ENCODE measurements at places on chromosomes 7 and 10.

DNA sequence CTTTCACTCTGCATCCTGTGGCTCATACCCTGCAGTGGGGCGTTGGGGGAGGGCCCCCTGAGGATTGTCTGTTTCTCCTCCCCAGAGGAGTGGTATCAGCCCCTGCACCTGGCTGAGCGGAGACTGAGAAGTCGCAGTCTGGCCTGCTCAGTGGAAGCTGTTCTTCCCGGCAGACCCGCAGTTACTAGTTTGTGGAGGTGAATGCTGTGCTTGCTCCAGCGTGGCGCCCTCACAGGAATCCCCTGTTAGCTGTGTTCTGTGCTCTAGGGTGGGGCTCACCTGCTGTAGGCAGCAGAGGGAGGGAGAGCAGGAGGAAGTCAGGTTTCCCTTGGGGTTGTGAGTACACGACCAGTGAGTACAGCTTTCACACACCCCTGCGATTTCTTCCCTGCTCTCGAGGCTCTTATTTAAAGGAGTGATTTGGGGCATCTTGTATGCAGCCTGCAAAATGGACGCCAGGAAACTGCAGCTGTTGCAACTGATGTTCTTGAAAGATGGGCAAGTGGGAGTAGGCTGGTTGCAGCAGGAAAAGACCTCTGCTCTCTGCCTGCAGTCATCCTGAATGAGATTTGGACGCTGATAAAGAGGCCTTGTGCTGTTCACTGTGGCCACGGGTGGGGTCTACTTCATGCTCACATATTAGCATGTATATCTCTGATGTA lies 66.4 kb downstream of the HK1 start:
- DNase-seq = no peak

GRCh38 chr7:157211690-157212089 lies 73.0 kb downstream of the UBE3C start:
- DNase-seq = no peak

DNA sequence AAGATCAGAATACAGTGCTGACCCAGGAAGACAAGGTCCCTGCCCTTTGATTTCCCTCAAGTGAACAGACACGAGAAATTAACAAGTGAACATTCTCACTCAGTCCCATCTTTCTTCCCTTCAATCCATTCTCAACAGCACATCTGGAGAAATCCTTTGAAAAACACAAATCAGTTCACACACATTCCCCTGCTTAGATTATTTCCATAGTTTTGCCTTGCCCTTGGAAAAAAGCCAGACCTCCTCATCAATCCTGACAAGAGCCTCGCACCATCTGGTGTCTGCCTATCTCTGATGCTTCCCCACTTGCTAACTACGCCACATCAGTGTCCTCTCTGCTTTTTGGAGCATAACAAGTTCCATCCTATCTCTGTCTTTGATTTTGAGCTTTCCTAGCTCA lies 94.4 kb upstream of the KIAA1217 start:
- no peak for DNase-seq

DNA sequence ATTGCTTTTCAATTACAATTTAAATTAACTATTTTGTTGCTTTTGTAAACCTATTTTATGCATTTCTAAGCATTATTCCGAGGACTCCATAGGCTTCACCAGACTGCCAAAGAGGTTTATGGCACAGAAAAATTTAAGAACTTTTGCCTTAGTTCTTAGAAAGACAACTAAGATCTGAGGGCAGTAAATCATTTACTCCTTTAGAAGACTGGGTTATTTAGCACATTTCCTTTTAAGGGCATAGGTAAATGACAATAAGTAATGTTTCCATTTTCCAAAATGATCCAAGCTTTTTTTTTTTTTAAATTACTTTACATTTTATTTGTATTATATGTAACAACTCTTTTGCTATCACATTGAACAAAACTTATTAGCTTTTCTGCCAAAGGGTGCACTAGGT lies 15.0 kb upstream of the STEAP4 start:
- DNase-seq = no peak

DNA sequence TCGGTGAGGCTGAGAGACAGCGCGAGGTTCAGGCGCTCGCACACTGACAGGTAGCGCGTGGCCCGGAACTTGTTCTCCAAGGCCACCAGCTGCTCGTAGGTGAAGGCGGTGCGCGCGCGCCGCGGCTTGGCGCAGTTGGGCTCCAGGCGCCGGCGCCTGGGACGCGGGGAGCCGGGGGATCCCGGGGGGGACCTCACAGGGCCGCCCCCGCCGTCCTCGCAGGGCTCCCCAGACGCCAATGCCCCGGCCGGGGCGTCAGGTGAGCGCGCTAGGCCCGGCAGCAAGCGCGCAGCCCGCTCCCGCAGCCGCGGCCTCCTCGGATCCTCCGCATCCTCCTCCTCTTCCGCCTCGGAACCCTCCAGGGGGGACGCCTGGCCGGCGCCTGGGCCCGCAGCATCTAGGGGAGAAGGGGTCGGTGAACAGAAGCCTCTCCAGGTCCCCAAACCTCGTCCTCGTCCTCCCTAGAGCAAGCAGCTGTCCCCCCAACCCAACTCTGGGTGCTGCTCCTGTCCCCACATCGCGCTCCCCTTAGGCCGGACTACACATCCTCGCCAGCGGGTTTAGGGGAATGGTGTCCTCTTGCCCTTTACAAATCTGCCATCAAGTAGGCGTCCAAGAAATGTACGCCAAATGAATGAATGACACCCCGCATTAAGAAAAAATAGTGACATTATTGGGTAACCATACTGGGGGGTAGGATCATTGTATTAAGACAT lies 1.9 kb downstream of the NKX1-2 start:
- no peak for DNase-seq

DNA sequence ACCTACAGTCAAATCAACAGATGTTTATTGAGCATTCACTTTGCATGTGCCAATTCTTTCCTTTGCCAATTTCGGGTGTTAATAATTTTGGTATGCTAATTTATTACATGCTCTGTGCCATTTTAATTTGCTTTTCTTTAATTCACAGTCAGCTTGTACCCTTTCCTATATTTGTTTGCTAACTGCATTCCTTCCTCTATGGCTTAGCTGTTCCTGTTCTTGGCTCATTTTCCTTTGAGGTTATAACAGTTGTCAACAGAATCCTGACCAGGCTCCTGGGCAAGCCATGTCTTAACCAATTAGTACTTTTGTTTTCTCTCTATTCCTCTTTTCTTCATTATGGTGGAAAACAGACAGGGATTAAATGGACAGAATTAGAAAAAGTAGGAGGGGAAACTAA lies 73.6 kb upstream of the RPA3 start:
- no peak for DNase-seq

GRCh38 chr10:110153396-110153795 lies 54.0 kb upstream of the MXI1 start:
- no peak for DNase-seq

DNA sequence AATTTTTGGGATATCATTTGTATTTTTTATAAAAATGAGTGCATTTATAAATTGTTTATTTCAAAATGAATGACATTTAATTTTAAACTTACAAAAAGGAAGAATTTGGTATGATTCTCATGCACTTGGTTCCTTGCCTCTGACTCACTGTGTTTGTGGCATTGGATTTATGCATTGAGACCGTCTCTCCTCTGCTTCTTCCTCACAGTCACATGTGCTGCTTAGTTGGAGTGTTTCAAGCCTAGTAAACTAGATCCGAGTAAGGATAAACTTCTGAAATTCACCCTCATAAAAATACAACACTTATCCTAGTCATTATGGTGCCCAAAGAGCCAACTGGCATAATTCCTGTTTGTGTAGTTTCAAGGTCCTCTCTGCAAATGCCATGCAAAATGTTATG lies 19.1 kb upstream of the FZD8 start:
- DNase-seq = no peak

- DNase-seq = no peak
Measured at GRCh38 chr10:51300617-51301304, 226.5 kb downstream of the PRKG1 start.

GRCh38 chr10:29239569-29240472 lies 49.0 kb upstream of the LYZL1 start:
- no peak for DNase-seq

GRCh38 chr7:18570890-18571478 lies 75.4 kb downstream of the HDAC9 start:
- DNase-seq = no peak

GRCh38 chr7:131302446-131302845 lies 25.2 kb upstream of the MKLN1 start:
- no peak for DNase-seq

GRCh38 chr7:104980440-104980839 lies 33.6 kb upstream of the KMT2E start:
- DNase-seq = no peak

DNA sequence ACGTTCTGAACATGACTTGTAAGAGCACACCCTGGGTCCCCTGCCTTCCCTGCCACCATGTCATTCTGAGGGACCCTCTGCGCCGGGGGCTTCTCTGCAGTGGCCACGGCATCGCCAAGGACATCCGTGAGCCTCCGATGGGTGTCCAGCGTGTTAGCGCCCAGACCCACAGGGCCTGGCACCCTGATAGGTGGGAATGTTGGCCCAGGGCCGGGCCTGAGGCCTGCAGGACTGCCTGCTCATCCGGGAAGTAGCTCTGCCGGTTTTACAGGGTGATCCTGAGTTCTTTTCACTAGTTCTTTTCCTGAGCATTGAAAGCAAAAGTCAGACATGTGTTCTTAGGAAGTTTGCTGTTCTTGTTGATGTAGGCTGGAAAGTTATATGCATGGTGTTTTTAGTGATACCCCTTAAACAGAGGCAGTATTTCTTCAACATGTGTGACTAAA lies 54.5 kb downstream of the WDR37 start:
- DNase-seq = no peak

- DNase-seq = no peak
Measured at GRCh38 chr7:15086131-15086611, 183.6 kb upstream of the DGKB start.

GRCh38 chr10:52454491-52454890 lies 140.4 kb downstream of the DKK1 start:
- no peak for DNase-seq

- no peak for DNase-seq
Measured at GRCh38 chr7:116726149-116726548, 54.2 kb downstream of the MET start.

- DNase-seq = no peak
Measured at GRCh38 chr10:54194806-54195205, 606.2 kb downstream of the PCDH15 start.

GRCh38 chr10:11036424-11037011 lies 18.8 kb downstream of the CELF2 start:
- DNase-seq = no peak

DNA sequence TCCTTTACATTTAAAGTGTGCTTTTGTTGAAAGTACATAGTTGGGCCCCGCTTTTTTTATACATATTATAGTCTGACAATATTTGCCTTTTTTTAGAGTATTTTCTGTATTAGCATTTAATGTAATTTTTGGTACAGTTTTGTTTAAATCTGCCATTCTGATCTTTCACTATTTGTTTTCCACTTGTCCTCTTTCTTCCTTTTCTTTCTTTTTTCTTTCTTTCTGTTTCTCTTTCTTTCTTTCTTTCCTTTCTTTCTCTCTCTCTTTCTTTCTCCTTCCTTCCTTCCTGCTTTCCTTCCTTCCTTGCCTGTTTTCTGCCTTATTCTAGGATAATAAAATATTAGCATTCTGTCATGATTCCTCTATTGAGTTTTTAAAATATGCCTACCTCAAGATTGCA lies 9.5 kb downstream of the LIPK start:
- DNase-seq = no peak

- DNase-seq = no peak
Measured at GRCh38 chr7:104550362-104550761, 222.0 kb downstream of the LHFPL3 start.

DNA sequence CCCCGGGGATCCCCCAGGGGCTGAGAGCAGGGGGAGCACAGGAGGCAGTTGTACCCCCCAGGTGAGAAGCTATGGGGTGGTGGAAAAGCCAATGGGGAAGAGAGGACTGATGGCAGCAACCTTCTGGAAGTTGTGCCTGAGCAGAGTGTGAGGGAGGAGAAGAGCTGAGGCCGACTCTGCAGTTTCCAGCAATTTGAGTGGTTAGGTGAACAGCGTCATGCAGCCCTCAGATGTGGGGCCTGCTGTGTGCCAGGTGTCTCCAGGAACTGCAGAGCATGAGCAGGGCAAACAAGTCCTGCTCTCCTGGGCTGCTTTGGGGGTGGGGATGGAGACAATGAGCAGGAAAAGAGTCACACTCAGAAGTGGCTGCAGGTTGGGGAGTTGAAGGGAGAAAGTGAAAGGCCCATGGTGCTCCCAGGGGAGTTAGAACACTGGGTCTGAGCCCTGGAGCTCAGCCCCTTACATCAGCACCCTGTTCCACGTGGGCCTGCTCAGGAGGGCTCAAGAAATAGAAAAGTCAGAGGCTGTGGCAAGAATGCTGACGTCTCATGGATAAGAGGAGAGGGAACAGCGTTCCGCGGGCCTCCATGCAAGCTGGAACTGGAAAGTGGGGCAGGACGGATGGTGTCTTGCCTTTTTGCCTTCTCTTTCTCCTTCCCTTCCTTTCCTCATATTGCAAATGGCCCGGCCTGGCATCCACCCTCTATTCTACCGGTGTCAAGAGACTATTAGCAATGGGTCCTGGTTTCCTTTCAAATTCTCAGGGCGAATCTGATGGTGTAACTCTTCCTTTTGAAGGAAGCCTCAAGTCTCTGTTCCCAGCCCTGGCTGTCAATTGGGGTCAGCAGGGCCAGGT lies 4.0 kb upstream of the AFAP1L2 start:
- DNase-seq = no peak

DNA sequence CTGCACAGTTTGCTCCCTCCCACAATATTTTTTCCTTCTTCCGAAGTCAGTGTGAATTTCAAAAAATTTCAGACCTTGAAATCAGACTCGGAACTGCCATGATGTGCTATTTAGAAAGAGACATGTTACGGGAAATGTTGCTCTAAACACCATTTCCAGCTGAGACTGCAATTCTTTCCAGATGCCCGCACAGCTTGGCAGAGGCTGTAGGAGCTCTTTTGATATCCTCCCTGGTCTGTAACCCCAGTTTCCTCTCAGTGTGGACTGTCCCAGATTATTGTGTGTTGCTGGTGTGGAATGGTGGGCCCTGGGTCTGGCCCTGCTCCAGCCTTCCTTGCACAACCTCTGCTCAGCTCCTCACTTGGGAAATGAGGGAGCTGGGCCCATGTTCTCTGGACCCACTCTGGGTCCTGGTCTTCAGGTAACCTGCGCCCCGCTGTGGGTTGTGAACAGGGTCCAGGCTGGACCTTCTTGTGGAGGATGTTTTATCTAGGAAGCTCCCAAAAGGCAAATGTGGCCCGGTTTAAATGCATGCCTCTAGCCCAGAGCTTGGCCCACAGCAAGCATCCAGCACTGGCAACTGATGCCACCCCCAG lies 172.8 kb upstream of the CXCL12 start:
- no peak for DNase-seq

DNA sequence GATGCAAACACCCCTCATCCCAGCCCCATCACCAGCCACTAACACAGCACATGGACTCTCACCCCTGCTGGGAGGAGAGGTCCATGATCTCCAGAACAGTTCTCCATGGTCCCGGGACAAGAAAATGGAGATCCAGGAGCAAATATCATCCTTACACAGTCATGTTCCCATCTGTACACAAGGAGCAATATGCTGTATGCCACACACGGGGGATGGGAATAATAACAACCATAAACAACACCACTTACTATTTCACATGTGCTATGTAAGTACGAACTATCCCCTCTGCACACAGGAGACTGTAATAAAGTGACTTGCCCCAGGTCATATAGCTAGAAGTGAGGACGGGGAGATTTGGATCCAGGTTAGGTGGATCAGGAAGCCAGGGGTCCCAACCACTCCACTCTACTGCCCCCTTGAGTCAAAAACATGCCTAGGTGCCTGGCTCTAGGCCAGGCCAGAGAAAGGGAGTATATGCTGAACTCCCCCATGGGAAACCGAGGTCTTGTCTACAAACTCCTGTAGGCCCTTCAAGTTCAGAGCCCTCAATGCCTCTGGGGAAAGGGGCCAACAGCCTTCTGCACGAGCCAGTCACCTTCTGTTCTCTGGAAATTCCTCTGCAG lies 34.1 kb downstream of the LRRC20 start:
- no peak for DNase-seq

GRCh38 chr10:112588225-112588990 lies 141.4 kb downstream of the VTI1A start:
- DNase-seq = no peak

Data from occipital lobe (tissue), 3 donors.